ENCODE measurements at places on chromosomes 6 and 20.

GRCh38 chr6:147067184-147067583 is 137.0 kb upstream of the STXBP5 start:
- DNase-seq = no peak

GRCh38 chr20:40942006-40942405 is 86.6 kb upstream of the TOP1 start:
- DNase-seq = no peak

- no peak for DNase-seq
Observed at GRCh38 chr6:11852061-11852651, 73.6 kb upstream of the ADTRP start.

GRCh38 chr20:25344634-25345033 is 46.0 kb downstream of the ABHD12 start:
- no peak for DNase-seq

GRCh38 chr6:30752157-30752927 is 8.0 kb upstream of the IER3 start:
- no peak for DNase-seq

- no peak for DNase-seq
Observed at GRCh38 chr6:143112837-143113236, 52.1 kb downstream of the AIG1 start.

All from NK-92 treated with Interleukin-12 subunit alpha and Interleukin-12 subunit beta, amount 100 ng/mL, for 24 hours (cell line).